Heart left ventricle (tissue), 16 donors: ENCODE measurements at places on chromosomes 6 and 20. TPM values are rescaled to one million over a fixed set of nuclear protein-coding genes. Genes with fewer than 3 reads are reported as not detected.

- no peak for DNase-seq
Observed at GRCh38 chr20:57622201-57622570, 2.0 kb upstream of the ZBP1 start.

GRCh38 chr6:154245506-154245905 is 111.1 kb downstream of the IPCEF1 start:
- no peak for DNase-seq

- DNase-seq, result no peak
Observed at GRCh38 chr20:17845701-17846475, 122.7 kb downstream of the SNX5 start.

The WFDC5 gene
- not detected for total RNA-seq

GRCh38 chr6:37791156-37791919 is 28.2 kb upstream of the ZFAND3 start:
- DNase-seq, result peak; percentile 95

DNA sequence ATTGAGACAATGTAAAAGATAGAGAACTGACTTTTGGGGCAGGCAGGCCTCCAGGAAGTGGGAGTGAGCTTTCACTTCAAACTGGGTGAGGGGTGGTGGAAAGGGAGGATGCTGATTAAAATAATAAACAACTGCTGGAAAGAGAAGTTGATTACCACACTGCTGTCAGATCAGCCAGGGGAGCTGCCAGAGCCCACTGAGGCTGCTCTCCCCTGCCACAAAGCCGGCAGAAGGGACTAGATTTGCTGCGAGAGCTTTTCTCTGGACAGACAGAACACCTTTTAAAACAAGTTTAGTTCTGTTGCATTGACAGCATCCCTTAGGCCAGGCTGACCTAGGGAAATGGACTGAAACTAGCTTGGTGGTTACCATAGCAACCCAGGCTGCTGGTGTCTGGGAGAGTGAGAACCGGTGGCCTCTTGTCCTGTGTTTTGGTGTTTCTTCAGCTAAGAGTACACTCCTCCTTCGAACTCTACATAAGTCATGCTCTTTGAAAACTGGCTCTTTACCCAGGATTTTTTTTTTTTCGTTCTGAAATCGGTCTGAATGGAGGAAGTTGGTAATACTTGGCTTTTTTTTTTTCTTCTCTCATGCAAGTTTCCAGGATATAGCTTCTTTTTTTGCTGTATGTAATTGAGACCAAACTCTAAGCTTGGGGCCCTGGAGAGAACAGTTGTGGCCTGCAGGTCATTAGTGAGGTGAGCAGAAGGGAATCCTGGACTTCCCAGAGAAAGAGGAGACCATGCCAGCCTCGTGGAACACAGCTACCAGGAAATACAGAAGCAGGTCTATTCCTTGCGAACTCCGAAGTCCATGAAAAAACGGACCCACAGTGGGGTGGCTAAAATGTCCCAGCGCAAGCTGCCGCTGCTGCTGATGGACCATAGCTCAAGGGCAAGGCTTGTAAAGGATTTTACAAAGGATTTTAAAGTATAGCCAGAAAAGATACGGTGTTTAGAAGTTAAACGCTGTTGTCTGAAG is 374.4 kb downstream of the UTRN start:
- no peak for DNase-seq

- DNase-seq, result no peak
Observed at GRCh38 chr20:42492290-42492689, 697.4 kb downstream of the PTPRT start.

- DNase-seq, result peak; percentile 67
Observed at GRCh38 chr6:169851641-169852503, 100.5 kb downstream of the ERMARD start.

The PDYN gene
- total RNA-seq, result not detected

DNA sequence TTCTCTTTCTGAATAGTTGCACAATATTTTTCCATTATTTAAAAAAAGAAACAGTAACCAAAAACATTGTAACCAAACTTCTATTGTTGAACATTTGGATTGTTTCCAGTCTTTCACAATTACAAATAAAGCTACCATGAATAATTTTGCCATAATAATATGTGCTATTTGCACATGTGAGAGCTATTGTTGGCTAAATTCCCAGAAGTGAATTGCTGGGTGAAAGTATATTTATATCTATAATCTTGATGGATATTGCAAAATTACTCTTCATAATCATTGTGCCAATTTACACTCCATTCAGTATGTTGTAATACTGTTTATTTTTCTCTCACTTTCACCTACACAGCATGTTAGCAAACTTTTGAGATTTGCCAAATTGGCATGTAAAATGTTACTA is 36.6 kb upstream of the SLC22A16 start:
- DNase-seq, result no peak

DNA sequence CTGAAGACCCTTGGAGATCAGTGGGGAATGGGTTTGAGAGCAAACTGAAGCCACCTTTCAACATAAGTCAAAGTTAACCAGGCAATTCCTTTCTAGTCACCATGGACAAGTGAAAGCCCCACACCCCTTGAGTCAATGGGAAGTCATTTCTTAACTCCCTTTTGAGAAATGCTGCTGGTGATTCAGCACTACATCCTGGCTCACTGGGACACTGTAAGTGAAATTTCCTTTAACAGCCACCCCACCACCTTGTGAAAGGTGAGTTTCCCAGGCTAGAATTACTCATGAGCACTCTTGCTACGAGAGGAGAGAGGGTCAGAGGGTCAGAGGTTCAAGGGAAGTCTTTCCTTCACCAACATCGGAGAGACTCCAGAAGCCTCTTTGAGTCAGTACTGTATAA is 93.3 kb upstream of the MARCKS start:
- DNase-seq, result no peak

- no peak for DNase-seq
Observed at GRCh38 chr6:16227048-16227562, 11.3 kb upstream of the GMPR start.

DNA sequence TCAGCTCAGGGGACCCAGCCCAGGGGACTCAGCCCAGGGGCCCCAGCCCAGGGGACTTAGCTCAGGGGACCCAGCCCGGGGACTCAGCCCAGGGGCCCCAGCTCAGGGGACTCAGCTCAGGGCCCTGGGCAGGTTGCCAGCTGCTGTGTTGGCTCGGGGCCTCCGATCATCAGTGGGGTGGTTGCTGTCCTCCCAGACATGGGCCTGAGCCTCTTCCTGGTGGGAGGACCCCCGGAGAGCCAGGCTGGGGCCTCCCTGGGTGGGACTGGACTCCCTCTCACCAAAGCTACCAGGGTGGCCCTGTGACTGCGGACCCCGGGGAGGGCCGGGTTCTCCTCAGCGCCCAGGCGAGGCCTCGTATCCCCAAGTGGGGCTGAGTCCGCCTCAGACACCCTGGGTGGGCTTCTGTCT is 4.4 kb downstream of the COL20A1 start:
- no peak for DNase-seq

- no peak for DNase-seq
Observed at GRCh38 chr6:118985123-118985830, 50.3 kb upstream of the MCM9 start.

DNA sequence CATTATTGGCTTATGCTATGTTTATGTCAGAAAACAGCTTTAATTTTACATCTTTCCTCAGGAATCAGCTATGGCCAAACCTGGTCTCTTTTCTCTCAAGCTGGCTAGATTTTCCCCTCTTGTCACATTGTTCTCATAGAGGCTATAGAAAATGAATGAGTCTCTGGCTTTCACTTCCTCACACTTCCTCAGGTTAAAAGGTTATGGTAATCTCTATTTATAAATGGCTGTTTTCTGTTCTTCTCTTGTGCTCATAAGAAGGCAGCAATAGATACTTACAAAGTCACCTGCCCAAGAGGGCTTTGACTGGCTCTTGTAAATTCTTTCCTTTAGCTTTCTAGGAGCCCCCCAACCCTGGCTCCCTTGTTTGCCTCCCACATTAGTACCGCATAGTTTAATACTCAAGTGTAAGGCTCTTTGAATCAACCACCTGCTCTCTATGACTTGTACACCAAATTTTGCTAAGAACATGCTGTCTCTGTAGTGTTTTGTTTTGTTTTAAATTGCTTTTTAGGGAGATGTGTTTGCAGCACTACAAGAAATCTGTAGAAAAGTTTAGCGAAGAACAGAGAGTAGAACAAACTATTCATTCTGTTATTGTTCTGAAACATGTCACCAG is 897.4 kb upstream of the CITED2 start:
- DNase-seq, result no peak

DNA sequence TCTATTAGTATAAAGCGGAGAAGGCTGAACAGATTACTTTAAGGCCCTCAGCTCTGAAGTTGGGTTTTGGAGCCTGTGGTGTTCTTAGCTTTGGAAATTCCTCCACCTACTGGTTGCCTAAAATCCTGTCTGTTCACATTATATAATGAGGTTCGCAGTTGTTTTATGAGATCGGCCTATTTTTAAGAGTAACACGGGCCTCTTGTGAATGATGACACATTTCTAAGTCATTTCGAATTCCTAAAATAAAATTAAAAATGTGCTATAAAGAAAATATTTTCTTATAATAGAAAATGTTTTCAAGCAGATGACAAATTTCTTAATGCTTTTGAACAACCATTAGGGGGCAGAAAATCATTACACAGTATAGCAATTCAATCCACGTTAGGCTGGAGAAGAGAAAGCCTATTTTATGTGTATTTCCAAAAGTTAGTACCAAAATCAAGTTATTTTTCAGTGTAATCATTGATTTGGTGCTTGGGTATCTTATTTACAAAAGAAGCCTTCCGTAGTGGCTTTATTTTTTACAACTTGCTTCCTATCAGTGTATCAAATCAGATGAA is 15.8 kb upstream of the FAM8A1 start:
- no peak for DNase-seq
